ENCODE measurements at places on chromosomes 16 and 17. TPM values are rescaled to one million over a fixed set of nuclear protein-coding genes. Genes with fewer than 3 reads are reported as not detected.

GRCh38 chr17:80364091-80364691 lies 50.8 kb upstream of the ENDOV start:
- H3K4me1 ChIP-seq = no peaks in the 10 kb centered on the region
- peak; percentile 33 for DNase-seq
- H3K27me3 ChIP-seq = no peaks in the 10 kb centered on the region
- H3K36me3 ChIP-seq = peaks cover 10% of the 10 kb centered on the region
- no peak overlapping the region for H3K27ac ChIP-seq

- no peaks in the 10 kb centered on the region for H3K27me3 ChIP-seq
- H3K36me3 ChIP-seq = no peaks in the 10 kb centered on the region
- no peak for DNase-seq
- no peak overlapping the region for H3K27ac ChIP-seq
- H3K4me3 ChIP-seq = no peak overlapping the region
Observed at GRCh38 chr16:68481636-68482035, 33.3 kb upstream of the SMPD3 start.

- no peak overlapping the region for H3K27ac ChIP-seq
- no peaks in the 10 kb centered on the region for H3K27me3 ChIP-seq
- H3K4me1 ChIP-seq = peaks cover 4% of the 10 kb centered on the region
- H3K36me3 ChIP-seq = no peaks in the 10 kb centered on the region
- no peak overlapping the region for H3K4me3 ChIP-seq
Observed at GRCh38 chr16:64882078-64882784, 239.6 kb downstream of the CDH11 start.

- peak within 1 kb of the TSS; percentile 98 for H3K27ac ChIP-seq
- H3K4me1 ChIP-seq = peaks cover 21% of the 10 kb centered on the region
- no peaks in the 10 kb centered on the region for H3K36me3 ChIP-seq
- DNase-seq = peak; percentile 97
Observed at GRCh38 chr16:30395155-30395991, at the start of gene ZNF48. TSS of gene ZNF48 (plus strand) at chr16:30395420. CDS start at chr16:30395795, 375 bp downstream.

The ASGR2 gene
- not detected for total RNA-seq

DNA sequence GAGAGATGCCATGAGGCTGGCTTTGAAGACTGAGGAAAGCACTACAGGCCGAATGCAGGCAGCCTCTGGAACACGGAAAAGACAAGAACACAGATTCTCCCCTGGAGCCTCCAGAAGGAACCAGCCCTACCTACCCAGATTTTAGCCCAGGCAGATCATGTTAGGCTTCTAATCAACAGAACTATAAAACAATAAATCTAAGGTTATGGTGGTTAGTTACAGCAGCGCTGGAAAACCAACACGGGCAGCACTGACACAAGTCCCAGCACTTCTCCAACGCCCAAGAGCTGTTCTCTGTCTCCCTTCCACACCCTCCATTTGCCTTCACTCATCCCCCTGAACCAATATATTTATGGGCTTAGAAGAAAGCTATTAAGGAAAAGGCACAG lies 7.5 kb downstream of the ANKRD11 start:
- peaks cover 45% of the 10 kb centered on the region for H3K4me1 ChIP-seq
- DNase-seq = no peak
- no peaks in the 10 kb centered on the region for H3K27me3 ChIP-seq

DNA sequence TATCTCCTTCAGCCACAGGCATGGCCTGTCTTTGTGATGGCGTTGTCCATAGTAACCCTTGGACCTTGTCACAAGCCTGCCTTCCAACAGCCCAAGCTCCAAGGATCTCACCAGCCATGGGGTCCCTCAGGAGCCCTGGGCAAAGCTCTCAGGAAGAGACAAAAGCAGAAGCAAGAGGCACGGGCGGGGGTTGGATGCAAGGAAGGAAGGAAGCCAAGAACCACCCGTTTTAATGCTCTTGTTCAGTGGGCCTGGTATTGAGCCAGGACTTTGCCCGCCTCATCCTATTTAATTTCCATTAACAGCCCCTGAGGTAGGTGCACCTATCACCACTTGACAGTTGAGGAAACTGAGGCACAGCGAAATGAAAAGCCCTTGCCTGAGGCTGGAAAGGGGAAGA lies 32.3 kb upstream of the GOSR2 start:
- DNase-seq = no peak
- no peak overlapping the region for H3K27ac ChIP-seq
- no peak overlapping the region for H3K4me3 ChIP-seq
- H3K4me1 ChIP-seq = no peaks in the 10 kb centered on the region
- no peaks in the 10 kb centered on the region for H3K36me3 ChIP-seq

DNA sequence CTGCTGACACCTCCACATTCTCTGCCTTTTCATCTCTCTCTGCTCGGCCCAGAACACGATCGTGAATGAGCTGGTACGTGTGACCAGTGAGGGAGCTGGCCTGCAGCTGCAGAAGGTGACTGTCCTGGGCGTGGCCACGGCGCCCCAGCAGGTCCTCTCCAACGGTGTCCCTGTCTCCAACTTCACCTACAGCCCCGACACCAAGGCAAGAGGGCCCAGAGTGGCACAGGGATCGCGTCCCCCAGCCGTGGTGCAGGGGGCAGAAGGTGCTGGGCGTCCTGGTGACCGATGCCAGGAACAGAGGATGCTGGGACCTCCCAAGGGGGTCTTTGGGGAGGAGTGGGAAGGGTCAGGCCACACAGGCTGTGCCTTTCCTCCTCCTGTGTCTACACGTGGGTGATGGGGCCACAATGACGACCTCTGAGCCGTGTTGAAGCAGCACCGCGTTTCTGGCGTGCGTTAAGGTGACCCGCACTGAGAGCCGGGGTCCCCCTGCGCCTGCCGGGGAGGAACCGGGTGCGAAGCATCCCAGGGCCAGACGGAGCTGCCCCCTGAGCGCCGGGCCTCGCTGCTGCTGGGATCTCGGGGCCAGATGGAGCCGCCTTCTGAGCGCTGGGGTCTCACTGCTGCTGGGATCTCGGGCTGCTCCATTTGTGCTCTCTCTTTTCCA lies 17.4 kb downstream of the GAA start:
- no peaks in the 10 kb centered on the region for H3K27me3 ChIP-seq
- no peak for DNase-seq
- H3K36me3 ChIP-seq = no peaks in the 10 kb centered on the region
- H3K4me1 ChIP-seq = no peaks in the 10 kb centered on the region

The GINS2 gene
- 8.9 TPM for total RNA-seq

DNA sequence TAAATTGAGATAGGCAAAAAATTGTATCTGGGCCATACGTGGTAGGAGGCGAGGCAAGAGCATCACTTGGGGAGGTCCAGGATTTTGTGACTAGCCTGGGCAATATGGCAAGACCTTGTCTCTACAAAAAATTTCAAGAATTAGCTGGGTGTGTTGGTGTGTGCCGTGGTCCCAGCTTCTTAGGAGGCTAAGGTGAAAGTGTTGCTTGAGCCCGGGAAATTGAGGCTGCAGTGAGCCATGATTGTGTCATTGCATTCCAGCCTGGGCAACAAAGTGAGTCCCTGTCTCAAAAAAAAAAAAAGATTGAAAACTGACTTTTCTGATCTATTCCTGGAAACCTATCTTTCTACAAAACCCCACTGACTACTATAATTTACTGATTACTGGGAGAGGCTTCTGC lies 26.7 kb downstream of the CDK12 start:
- H3K27me3 ChIP-seq = no peaks in the 10 kb centered on the region
- no peaks in the 10 kb centered on the region for H3K4me1 ChIP-seq
- no peak overlapping the region for H3K4me3 ChIP-seq
- H3K27ac ChIP-seq = no peak overlapping the region
- peaks cover 25% of the 10 kb centered on the region for H3K36me3 ChIP-seq

The EFNB3 gene
- 70.3 TPM for total RNA-seq

- H3K4me1 ChIP-seq = no peaks in the 10 kb centered on the region
- H3K27ac ChIP-seq = no peak within 1 kb of the TSS
- DNase-seq = no peak
Observed at GRCh38 chr17:7114241-7114874, at the start of gene ASGR2. TSS of gene ASGR2 (minus strand) at chr17:7114822. CDS start at chr17:7114240, 582 bp downstream.

DNA sequence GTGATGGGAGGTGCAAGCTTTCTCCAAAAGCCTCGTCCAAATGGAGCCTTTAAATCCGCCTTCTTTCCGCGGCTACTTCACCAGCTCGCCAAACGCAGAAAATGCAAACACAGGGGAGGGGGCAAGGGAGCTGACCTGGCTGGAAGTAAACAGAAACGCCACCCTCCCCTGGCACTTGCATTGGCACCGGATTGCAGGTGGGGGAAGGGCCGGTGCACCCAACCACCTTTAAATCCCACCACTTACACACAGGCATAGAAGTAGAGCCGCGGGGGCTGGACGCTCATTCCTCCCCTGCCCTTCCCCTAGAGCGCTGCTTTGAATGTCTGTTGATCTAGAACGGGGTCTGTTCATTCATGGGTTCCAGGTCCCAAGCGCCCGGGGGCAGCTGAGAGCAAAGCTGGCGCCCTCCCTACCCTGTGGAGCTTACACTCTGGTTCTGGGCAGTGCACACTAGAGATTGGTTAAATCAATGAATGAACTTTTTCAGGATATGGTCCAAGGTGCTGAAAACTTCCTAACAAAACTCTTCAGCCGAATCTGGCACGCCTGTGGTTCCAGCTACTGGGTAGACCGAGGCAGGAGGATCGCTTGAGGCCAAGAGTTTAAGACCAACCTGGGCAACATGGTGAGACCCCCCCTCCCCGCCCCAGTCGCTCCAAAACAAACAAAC lies 920 bp upstream of the ZCCHC14 start:
- peaks cover 18% of the 10 kb centered on the region for H3K4me1 ChIP-seq
- H3K4me3 ChIP-seq = peak overlapping the region; percentile 32
- no peak overlapping the region for H3K27ac ChIP-seq
- H3K36me3 ChIP-seq = no peaks in the 10 kb centered on the region
- peak; percentile 30 for DNase-seq

DNA sequence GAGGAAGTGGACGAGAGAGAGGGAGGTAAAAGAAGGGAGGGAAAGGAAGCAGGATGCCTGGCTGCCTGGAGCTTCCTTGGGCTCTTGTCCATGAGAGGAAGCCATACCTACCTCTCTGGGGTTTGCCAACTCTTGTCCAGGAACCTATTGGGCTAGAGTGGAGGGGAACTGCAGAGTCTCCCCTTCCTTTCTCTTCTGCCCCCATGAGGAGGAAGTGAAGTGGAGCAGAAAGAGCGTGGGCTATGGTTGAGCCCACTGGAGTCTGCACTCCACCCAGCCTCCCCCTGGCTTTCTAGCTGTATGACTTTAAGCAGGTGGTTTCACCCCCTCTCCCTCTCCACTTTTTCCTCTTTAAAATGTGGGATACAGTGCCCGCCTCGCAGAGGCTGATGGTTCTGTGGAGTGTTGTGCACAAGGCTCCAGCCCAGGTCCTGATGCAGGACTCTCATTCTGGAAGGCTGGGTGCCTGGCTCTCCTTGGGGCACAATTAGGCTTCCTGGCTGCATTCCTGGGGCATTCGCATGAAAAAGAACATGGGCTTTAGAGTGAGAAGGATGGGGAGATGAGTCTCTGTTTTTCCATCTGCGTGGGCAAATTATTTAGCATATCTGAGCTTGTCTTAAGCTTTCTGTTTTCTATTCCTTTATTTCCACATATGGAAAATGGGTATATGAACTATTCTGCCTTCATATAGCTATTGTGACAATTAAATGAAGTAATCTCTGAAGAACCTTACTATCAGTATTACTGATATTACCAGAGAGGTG lies 40.7 kb downstream of the HLF start:
- H3K36me3 ChIP-seq = no peaks in the 10 kb centered on the region
- H3K27me3 ChIP-seq = no peaks in the 10 kb centered on the region
- H3K4me1 ChIP-seq = no peaks in the 10 kb centered on the region
- no peak overlapping the region for H3K27ac ChIP-seq

DNA sequence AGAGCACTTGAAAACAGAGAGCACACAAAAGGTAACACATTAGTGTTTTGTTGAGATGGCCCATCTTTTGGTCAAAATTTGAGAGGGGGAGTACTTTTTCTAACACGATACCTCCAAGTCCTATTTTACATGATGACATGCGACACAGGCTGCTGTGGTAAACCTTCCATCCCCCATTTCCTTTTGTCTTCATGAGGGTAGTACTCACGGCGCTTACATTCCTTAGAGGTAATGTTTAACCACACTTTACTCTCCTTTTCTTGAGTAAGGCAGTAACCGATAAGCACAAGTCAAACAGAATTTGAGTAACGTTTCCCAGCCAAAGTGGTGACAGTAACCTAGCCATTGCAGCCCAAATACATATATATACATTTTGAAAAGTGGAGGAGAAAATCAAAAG lies 35.8 kb upstream of the PITPNM3 start:
- H3K27ac ChIP-seq = no peak overlapping the region
- H3K4me1 ChIP-seq = no peaks in the 10 kb centered on the region
- H3K4me3 ChIP-seq = no peak overlapping the region
- no peak for DNase-seq
- no peaks in the 10 kb centered on the region for H3K27me3 ChIP-seq

The KCNH6 gene
- 0.06 TPM for total RNA-seq

The ALDH3A1 gene
- total RNA-seq = 1.0 TPM

DNA sequence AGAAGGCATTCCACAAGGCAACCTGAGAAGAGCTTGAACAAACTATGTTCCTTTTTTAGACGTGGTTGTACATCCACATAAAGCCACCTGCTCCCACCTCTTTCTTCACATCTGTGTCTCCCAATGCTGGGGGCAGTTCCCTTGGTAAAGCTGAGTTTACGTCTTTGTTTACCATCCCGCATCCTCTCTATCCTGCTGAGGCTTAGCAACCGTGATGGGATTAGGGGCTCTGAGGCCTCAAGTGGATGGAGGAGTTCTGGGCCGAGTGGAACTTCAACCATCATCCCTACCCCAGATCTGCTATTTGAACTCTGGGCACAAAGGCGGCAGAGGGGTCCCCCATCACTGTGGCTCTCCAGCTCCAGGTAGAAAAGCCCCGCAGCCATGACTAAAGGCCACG lies 94.2 kb upstream of the CREBBP start:
- H3K27me3 ChIP-seq = no peaks in the 10 kb centered on the region
- H3K36me3 ChIP-seq = no peaks in the 10 kb centered on the region
- no peak overlapping the region for H3K4me3 ChIP-seq
- no peak for DNase-seq

DNA sequence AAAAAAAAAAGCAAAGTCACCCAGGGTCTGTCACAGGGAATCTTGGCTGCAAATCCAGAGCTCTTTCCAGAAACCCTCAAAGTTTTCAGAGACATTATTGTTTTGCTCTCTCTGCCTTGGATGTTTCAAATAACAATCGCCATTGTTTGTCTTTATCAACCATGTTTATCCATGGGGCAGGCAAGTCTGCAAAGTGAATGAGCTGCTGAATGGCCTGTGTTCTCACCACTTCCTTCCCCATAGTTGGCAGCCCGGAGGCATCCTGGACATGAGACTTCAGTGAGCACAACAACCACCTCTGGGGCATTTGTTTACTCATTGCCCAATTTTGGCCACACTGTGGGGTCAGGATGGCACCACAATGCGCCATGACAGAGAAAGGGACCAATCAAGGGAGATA lies 53.1 kb upstream of the USP7 start:
- no peak overlapping the region for H3K27ac ChIP-seq
- H3K27me3 ChIP-seq = no peaks in the 10 kb centered on the region
- no peaks in the 10 kb centered on the region for H3K36me3 ChIP-seq
- H3K4me3 ChIP-seq = no peak overlapping the region
- H3K4me1 ChIP-seq = no peaks in the 10 kb centered on the region

- no peak overlapping the region for H3K4me3 ChIP-seq
- H3K4me1 ChIP-seq = peaks cover 12% of the 10 kb centered on the region
- peak overlapping the region; percentile 10 for H3K27ac ChIP-seq
- no peaks in the 10 kb centered on the region for H3K27me3 ChIP-seq
- no peaks in the 10 kb centered on the region for H3K36me3 ChIP-seq
- no peak for DNase-seq
Observed at GRCh38 chr17:44608727-44609435, 47.4 kb upstream of the MEIOC start.

Measured in cardiac muscle cell (in vitro differentiated cells and primary cell).